ENCODE measurements at places on chromosomes 12 and 14. TPM values are rescaled to one million over a fixed set of nuclear protein-coding genes. Genes with fewer than 3 reads are reported as not detected.

GRCh38 chr14:91410771-91411536 lies 6.7 kb downstream of the CCDC88C start:
- DNase-seq = peak; percentile 24

DNA sequence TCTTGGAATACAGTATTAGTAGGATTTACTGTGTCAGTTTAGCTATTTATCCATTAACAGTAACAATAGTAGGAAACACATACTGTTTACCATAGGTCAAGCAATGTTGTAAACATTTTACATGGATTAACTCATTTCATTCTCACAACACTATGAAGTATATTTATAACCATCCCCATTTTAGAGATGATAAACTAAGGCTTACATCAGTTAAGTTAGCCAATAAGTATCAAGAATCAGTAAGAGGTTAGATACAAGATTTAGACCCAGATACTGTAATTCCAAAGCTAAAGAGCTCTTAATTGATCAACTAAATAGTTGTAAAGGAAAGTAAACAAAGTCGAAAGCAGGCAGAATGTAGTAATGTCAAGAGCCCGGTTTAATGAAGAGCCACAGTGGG lies 1.1 kb downstream of the SYNJ2BP start:
- DNase-seq = no peak

DNA sequence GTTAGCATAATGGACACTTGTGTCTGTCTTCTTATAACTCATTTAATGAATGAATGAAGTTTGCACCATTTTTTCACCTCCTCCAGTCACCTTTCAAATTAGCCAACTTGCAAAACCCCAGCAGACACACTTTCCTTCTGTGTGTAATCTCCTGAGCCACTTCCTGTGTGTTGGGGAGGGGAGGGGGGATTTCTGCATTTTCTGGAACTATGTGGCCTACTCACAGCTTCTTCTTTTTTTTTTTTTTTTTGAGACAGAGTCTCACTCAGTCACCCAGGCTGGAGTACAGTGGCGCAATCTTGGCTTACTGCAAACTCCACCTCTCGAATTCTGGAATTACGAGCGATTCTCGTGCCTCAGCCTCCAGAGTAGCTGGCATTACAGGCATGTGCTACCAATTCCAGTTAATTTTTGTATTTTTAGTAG lies 4.1 kb upstream of the SERPINA1 start:
- no peak for DNase-seq

The KRT83 gene
- not detected for polyA plus RNA-seq
